HTR-8/SVneo (cell line): ENCODE measurements at places on chromosomes 7 and 10.

- peak; percentile 39 for DNase-seq
Measured at GRCh38 chr7:47100817-47101435, 481.0 kb downstream of the TNS3 start.

DNA sequence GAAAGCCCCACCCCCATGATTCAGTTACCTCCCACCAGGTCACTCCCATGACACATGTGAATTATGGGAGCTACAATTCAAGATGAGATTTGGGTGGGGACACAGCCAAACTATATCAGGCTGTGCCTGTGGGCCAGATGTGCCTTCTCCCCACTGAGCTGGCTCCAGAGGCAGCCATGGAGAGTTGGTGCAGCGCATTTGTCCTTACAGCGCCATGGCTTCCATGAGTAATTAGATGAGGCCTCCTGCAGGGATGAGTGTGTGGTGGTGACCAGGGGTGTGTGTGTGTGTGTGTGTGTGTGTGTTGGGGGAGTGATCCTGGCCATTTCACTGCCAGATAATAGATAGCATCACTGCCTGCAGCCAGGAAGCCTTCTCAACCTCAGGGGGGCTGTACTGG is 94.6 kb downstream of the FANK1 start:
- DNase-seq = no peak

GRCh38 chr7:24910551-24911212 is 69.3 kb downstream of the OSBPL3 start:
- DNase-seq = no peak

GRCh38 chr10:7634142-7634894 is 32.4 kb downstream of the ITIH5 start:
- no peak for DNase-seq

DNA sequence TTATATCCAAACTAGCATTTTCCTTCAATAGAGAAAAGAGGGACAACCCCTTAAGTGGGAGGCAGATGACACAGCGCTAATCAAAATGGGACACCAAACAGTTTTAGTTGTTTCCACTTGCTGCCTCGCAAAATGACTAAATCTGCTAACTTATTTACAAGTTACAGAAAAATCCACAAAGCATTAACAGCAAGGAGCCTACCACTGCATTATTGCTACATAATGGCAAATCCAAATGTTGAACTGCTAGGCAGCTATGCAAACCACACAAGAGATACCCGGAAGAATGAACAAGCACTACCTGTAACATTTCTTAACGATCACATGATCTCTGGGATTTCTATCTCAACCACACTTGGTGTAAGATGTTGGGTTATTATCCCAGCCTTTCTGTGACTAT is 96.7 kb downstream of the SFMBT2 start:
- no peak for DNase-seq

DNA sequence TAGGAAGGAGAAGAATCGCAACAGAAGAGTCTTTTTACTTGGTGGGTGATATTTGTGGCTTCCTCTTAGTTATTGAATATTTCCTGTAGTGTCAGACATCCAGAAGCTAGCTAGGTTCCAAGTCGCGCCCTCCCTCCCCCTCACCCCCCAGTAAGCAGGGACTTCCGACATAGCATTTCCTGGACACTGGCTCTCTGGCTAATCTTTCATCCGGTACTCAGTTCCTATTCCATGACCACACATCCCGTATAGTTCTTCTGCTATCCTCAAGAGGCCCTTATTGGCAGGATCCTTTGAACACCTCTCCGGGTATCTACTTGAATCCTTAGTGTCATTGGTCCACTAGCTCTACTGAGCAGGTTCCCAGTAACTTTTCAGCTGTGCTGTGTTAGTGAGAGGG is 167.8 kb downstream of the HDAC9 start:
- DNase-seq = no peak

DNA sequence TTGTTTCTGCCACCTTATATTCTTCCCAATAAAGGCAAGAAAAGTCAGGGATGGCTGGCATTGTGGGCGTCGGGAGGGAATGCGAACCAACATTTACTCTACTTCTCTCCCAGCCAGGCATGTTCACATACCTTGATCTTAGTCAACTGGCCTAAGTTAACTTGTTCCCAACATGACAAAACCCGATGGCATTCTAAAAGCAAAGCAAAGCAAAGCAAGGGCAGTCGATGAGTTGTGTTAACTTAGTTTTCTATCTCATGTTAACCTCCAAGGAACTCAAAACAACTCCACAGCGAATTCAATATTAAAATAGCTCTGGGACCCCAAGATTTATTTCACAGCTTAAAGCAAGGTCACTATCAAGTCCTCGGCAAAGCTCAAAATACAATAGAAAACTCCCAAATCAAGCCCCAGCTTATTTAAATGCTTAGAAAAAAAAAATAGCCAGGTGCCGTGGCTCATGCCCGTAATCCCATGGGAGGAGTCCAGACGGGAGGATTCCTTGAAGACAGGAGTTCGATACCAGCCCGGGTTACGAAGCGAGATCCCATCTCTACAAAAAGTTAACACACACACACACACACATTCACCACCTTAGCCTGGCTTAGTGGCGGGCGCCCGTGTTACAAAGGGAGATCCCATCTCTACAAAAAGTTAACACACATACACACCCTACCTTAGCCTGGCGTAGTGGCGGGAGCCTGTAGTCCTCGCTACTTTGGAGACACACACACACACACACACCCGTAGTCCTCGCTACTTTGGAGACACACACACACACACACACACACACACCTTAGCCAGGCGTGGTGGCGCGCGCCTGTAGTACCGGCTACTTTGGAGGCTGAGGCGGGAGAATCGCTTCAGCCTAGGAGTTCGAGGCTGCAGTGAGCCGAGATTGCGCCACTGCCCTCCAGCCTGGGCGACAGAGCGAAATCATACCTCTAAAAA is 901 bp upstream of the CCNY start:
- DNase-seq = no peak

- no peak for DNase-seq
Measured at GRCh38 chr7:103525937-103526336, 79.9 kb upstream of the SLC26A5 start.

DNA sequence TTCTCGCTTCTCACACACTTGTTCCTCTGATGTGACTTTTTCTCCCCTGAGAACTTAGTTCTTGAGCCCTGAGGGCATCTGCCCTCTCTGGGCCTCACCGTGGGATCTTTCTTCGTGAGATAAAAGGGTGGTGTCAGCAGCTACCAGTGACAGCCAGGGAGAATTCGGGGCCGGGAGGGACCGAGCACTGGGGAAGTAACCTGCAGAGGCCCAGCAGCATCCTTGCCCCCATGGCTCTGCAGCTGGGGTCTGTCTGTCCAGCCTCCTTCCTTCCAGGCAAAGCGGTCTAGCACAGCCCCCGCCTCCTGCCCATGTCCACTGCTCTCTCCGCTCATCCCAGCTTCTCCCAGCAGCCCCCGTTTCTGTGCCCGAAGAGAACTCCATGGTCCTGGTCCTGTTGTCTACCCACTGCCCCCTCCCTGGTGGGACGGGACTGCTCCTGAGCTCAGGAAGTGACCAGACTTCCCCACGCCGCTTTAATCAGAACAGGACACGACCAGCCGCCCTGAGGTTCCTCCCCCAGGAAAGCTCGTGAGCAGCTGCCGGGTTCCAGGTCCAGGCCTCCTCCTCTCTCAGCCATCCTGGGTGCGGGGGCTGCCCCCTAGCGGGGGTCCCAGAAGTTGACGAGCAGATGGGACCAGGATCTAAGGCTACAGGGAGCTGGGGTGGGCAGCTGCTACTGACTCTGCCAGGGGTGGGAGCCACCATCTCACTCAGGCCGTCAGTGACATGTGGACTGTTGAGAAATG is 187.5 kb downstream of the WDR37 start:
- no peak for DNase-seq

- no peak for DNase-seq
Measured at GRCh38 chr7:88218429-88218745, 1.5 kb downstream of the SRI start.

GRCh38 chr10:84432891-84433290 is 104.5 kb downstream of the CCSER2 start:
- no peak for DNase-seq

- no peak for DNase-seq
Measured at GRCh38 chr10:85921789-85922188, 444.8 kb downstream of the GRID1 start.

DNA sequence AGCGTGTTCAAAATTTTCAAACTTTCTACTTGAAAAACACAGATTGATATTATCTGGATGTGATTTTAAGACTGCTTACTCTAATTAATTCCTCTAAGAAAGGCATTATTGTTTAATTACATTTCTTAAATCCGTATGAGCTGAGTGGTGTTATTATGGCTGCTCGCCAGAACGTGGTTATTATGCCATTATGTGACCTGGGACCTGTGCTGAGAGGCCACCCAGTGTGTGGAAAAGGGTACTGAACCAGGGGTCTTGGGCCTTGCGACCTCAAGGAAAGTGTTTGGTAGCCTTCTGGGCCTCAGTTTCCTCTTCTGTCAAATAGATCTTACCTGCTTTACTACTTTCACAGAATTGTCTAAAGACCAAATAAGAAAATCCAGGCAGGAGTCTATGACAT is 15.4 kb downstream of the LGI1 start:
- DNase-seq = no peak

DNA sequence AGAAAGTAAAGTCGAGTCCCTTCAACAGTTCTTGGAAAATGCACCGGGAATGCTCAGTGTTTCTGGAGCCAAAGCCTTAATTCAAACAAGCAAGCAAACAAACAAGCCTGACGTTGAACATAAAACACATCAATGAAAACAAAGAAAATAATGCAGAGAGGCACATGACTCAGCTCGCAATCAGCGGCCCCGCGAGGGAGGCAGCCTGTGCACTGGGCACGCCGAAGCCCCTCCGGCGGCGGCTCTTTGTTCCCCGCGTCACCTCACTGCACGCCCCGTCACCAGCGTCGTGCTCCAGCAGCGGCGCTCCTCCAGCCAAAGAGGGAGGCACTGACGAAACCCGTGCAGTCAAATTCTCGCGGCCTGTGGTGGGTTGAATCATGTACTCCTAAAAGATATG is 151.5 kb downstream of the DNAJB6 start:
- DNase-seq = no peak

DNA sequence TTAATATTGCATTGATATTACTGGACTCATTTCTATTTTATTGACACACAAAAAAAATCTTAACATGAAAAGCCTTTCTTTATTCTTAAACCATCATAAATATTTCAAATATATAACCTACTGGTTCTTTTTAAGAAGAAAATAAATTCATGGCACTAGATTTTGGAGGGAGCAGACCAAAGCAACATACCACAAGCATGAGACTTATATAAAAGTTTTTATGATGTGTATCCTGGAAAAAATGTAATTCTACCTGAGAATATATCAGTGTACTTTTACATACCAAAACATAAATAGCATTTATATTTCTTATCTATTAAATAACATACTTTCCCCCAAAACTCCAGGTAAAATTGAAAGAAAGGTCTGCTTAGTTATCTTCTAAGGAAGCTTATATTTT is 508.2 kb upstream of the SEMA3D start:
- no peak for DNase-seq

- no peak for DNase-seq
Measured at GRCh38 chr10:128763588-128763987, 637.4 kb upstream of the MKI67 start.

DNA sequence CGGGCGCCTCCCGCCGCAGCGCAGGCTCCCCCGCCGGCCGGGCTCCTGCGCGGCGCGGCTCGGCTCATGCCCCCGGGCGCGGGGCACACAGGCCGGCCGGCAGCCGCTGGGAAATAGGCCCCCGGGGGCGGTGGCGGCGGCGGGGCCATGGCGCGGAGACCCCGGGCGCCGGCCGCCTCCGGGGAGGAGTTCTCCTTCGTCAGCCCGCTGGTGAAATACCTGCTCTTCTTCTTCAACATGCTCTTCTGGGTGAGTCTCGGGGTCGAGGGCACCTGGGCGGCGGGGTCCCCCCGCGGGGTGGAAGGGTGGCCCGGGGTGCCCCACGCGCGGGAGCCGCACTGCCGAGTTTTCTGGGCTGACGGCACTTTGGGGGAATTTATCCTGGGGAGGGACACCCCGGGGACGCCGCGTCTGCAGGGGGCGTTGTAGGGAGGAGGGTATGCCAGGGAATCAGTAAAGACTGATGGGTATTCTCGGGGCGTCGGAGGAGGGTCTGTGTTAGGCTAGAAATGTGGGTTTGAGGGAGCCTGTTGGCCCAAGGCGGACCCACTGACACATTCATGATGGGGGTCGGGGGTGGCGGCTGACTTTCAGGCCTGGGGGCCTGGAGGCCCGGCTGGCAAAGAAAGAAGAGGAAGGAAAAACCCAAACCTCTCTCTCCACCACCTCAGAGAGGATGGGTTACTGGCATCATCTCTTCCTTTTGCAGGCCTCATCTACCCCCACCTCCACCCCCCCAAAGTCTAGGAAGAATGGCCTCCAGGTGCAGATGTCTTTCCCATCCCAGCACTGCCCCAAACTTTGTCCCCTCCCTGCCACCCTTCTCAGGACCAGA is 544 bp downstream of the TSPAN33 start:
- no peak for DNase-seq
